ENCODE measurements at places on chromosomes 2 and 18.

DNA sequence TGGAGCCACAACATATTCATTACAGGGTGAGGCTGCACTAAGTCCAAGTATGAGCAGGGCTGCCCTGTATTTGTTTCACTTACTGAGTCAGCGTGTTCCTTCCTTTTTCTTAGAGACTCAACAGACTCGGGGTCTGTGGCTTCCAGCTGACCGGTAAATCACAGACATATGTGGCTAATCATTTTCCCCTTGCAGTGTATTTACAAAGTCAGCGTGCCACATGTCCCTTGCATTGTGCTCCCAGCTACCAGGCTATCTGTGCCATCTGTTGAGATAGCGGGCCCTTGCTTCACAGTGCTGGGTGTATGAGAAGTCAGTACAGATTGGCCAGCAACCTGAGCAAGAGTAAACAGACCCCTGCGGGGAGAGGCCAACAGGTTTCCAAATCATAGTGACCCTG, 254.3 kb downstream of the LRRTM1 start:
- DNase-seq: no peak

DNA sequence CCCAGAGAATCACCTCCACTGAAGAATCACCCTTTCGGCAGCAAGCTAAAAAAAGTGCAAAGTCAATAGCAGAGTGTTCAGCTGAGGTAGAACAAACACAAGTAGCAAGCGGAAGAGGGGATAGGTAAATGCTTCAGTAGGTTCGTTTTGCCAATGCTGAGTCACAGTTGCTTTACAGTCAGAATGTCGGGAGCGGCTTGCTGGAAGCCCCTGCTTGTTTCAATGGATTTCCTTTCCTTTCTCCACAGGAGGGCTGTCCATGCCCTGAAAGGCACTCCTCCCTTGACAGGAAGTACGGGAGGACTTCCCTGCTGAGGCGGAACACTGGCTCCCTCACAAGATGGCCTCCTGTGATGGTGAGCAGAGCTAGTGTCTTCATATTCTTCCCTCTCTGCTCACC, 146.2 kb upstream of the LYPD1 start:
- DNase-seq: no peak

DNA sequence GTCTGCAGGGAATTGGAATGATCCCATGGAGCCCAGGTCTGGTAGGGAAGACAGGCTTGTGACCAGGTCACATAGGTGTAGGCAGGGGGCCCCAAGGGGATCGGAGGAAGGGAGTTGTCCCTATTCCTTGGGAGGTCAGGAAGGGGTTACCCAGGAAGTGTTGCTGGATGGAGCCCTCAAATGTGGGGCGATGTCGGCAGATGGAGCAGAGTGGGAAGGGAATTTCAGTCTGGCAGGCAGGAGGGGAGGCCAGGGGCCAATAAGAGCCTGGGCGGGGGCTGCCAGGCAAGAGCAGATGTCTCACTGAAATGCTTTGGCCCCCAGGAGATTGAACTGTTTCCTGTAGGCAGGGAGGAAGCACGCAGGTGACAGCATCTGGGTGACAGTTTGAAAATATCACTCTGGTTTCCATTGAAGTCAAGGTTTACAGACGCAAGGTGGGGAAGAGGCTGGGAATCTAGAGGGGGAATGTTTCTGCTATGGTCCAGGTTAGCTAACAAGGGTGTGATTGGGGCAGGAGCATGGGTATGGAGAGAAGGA, 81.5 kb upstream of the SMAD2 start:
- DNase-seq: no peak

- no peak for DNase-seq
Observed at GRCh38 chr2:150963336-150963735, 298.3 kb downstream of the RBM43 start.

DNA sequence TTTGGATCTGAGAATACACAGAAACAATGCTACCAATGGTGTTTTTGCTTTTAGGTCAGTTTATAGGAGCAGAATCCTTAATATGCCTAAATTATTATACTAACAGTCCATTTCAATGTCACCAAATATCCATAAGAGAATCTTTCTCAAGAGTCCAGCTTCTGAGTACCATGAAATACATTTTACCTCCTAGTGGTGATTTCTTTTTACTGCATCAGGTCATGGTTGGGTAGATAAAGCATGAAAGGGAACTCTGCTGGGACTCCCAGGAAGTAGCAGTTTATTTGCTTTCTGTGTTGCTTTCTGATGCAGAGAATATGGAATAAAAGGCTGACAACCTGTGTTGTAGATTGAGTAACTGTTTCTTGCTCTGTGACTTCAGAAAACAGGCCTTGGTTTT, 115.6 kb downstream of the PPP1R1C start:
- DNase-seq: no peak

DNA sequence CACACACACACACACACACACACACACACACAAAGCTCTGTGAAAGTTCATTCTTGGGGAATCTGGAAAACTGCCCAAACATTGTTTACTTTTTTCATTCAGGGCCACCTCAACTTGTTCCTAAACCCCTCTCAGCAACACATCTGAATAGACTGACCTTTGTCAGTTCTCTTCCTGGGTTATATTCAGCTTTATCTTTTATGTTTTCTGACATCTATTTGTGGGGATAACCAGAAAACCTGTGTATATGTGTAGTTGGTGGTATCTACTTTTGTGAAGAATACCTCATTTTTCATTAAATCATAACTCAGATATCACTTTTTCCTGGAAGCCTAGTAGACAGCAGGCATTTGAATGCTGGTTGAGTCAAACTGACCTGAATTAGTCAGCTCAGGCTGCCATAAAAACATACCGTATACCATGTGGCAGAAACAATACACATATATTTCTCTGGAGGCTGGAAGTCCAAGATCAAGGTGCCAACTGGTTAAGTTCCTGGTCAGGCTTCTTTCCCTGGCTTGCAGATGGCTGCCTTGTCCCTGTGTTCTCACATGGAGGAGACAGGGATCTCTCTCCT, 11.0 kb upstream of the RNF144A start:
- DNase-seq: no peak

GRCh38 chr18:44298566-44298965, 382.1 kb upstream of the SETBP1 start:
- no peak for DNase-seq

GRCh38 chr18:51943281-51943680, 396.7 kb upstream of the DCC start:
- DNase-seq: no peak

- no peak for DNase-seq
Observed at GRCh38 chr2:127129937-127130336, 23.0 kb upstream of the BIN1 start.

GRCh38 chr18:6255116-6255705, 159.5 kb downstream of the L3MBTL4 start:
- no peak for DNase-seq

DNA sequence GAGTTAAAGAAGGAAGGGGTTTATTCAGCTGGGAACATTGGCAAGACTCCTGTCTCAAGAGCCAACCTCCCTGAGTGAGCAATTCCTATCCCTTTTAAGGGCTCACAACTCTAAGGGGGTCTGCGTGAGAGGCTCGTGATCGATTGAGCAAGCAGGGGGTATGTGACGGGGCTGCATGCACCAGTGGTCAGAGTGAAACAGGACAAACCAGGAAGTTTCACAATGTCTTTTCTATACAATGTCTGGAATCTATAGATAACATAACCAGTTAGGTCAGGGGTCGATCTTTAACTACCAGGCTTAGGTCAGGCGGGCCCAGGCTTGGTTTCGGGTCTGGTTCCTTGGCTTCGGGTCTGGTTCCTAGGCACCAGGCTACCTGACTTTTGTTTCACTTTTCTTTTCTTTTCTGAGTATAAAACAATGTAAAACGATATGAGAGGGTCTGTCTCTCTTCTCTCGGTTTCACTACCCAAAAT, 30.1 kb upstream of the LIPG start:
- DNase-seq: no peak

DNA sequence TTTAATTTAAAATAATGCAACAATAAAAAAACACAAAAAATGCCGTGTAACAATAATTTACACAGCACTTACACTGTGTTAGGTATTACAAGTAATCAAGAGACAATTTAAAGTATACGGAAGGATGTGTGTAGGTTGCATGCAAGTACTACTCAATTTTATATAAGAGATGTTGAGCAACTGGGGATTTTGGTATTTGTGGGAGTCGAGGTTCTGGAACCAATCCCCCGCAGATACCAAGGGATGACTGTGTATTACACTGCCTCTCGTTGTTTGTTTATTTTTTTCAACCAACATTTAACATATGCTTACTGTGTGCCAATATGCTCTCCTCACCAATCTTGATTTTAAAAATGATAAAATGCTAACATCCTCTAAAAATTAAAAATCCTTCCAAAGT, 24.8 kb downstream of the MAP3K2 start:
- DNase-seq: no peak

DNA sequence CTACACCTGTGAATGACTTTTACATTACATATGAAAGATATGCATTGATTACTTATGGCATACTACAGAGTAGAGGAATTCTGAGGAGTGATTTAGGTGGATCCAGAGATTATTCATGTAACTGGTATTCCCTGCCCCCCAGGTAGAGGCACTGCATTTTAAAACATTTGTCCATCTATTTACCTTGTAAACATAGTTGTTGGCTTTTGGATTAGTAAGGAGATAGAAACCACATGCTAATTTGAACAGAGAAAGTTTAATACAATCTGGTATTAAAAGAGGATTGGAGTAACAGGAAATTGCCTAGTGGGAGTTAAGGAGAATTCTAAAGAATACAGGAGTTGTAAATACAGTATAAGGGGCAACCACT, 15.9 kb downstream of the GALNT3 start:
- no peak for DNase-seq

DNA sequence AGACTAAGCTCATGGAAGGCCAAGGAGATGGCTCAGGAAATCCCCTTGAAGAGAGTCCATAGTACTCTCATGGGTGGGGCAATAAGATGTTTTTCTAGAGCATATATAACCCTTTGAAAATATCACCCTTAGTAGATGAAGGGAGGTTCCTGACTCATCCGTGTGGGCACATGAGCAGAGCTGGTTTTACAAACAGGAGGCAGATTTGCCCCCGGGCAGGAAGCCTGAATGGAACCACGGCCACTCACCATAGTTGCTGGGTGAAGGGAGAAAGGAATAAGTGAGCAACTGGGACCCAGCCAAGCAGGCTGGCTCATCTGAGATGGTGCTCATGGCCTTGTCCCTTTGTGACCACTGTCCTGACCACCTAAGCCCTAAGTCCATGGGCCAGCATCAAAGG, 29.0 kb upstream of the MAPRE3 start:
- DNase-seq: no peak
